MM.1S (cell line): ENCODE measurements at places on chromosomes 1 and 21.

DNA sequence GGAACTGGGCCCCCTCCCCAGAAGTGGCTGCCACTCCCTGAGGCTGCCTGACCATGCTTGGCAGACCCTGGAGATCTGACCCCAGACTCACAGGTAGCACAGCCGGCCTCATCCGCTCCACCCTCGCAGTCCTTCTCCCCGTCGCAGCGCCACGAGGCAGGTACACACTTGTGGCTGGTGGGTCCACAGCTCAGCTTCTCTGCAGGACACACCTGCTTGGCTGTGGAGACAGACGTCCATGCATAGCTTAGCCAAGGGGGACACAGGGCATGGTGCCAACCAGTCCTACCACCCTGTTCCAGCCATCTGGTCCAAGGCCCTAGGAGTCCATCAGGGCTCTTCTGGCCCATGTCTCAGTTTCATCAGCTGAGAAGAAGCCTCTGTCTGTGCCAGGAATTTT lies 42.2 kb upstream of the MAGOH start:
- DNase-seq, result no peak

DNA sequence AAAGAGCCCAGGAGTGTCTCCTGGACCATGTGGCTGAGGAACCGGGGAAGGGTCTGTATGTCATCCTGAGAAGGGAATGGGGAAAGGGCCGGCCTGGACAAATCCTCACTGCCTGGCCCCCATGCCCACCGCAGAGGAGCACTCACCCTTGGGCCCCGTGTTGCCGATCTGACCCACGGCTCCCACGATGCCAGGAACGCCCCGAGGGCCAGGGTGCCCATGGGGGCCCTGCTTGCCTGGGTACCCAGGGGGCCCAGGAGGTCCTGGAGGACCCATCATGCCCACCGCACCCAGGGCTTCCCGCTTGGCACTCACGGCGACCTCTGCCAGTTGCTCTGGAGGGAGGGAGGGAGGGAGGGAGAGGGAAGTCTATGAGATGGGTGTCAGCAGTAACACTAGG lies 14.6 kb downstream of the COL9A2 start:
- DNase-seq, result no peak

DNA sequence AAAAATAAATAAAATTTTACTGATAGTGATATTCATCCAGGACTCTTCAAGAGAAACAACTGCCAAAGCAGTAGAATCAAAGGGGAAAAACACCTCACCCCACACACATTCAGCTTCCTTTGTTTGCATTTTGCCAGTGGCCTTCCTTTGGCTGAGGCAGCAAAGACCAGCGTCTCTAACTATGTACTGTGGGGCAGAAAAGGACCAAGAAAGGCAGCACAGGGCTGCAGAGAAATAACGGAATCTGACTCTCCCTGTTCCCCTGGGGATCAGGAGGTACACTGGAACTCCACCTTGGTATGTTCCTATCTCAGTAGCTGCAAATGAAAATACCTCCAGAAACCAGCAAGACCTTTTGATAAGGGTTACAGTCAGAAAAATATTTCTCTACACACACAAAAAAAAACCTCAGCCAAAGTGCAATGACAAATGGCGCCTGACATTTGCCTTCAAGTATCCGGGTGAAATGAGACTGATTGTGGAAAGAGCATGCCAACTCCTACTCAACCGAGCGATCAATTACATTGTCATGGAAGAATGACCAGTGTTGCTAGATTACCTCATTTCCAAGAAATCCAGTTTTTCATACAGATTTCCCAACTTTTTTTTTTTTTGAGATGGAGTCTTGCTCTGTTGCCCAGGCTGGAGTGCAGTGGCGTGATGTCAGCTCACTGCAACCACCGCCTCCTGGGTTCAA lies 50.9 kb downstream of the TARBP1 start:
- no peak for DNase-seq

DNA sequence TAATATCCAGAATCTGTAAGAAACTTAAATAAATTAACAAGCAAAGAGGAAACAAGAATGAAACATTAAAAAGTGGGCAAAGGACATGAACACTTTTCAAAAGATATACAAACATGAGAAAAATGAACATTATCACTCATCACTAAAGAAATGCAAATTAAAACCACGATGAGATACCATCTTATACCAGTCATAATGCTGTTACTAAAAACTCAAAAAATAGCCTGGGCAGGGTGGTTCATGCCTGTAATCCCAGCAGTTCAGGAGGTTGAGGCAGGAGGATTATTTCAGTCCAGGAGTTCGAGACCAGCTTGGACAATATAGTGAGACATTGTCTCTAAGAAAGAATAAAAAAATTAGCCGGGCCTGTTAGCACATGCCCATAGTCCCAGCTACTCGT lies 6.1 kb downstream of the ZNF124 start:
- no peak for DNase-seq

- no peak for DNase-seq
Observed at GRCh38 chr1:22204057-22204840, 61.4 kb upstream of the WNT4 start.

DNA sequence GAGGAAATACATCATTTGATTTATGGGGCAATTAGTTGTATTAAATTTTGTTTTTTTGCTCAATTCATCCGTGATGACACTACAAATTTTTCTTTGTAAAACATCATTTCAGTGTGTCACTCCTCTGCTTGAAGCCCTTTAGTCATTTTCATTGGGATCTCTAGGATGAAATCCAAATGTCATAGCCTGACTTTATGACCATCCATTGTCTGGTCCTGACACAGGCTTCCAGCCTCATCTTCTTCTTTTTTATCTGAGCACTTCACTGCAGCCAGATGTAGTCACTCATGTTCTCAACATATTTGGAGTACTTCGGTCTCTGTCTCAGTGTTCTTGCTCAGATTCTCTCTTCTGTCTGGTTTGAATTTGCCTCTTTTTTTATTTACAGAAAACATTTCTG lies 173.1 kb downstream of the HMCN1 start:
- no peak for DNase-seq

DNA sequence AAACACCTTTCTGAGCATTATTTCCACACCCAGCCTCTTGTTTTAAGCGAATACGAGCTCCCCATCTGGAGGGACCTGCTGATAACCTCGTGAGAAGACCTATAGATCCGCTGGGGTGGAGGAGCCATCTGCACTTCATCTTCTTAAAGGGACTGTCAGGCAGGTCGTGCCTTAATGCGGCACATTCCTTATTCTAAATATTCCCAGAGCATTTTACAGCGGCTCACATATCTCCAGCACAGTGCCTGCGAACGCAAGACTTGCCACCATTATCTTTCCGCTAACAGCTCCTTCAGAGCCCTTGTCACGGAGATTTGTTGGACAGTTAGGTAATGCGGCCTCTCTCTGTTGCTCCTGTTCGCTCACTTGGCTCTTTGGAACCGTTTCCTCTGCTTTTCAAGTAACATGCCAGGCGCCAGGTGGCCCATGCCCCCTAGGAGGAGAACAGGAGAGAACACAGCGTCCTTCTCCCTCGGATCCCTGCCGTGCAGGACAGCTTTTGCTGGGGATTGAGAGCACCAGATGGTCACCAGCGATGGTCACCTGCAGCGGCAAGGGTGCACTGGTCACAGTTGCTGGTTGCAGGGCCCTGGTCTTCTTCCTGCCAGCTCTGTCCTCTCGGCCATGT lies 162.4 kb downstream of the PGBD5 start:
- no peak for DNase-seq

GRCh38 chr1:9186082-9186859 lies 48.3 kb upstream of the H6PD start:
- no peak for DNase-seq

DNA sequence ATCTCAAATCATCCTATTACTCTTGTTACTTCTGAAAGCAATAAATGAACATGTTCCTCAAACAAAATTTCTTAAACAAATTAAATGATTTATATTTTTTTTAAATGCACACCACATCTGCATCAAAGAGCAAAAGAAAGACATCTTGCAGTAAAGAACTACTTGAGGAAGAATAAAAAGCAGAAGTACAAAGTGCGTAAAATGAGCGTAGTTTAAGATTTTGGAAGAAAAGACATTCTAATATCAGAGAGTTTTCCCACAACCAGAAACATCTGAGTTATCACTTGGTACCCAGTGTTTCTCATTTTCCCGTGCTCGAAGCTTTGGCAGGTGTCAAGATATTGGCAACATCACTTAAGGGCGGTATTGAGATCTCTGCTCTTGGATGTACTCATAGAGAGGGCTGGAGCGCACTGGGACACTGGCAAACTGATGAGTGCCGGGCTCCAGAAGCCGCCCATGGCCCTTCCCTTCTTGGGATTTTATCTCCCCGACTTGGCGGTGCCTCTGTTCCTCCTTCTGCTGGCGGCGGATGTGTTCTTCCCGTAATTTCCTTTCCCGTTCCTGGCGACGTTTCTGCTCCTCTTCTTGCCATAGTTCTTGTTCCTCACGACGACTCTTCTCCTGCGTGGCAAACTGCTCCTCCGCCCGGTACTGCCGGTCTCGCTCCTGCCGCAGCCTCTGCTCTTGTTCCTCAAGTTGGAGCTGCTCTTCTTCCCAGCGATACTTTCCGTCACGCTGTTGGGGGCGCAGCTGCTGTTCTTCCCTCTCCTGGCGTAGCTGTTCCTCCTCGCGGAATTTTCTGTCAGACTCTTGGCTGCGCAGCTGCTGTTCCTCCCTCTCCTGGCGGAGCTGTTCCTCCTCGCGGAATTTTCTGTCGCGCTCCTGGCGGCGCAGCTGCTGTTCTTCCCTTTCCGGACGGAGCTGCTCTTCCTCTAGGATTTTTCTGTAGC lies 7.9 kb downstream of the TCHH start:
- DNase-seq, result no peak

DNA sequence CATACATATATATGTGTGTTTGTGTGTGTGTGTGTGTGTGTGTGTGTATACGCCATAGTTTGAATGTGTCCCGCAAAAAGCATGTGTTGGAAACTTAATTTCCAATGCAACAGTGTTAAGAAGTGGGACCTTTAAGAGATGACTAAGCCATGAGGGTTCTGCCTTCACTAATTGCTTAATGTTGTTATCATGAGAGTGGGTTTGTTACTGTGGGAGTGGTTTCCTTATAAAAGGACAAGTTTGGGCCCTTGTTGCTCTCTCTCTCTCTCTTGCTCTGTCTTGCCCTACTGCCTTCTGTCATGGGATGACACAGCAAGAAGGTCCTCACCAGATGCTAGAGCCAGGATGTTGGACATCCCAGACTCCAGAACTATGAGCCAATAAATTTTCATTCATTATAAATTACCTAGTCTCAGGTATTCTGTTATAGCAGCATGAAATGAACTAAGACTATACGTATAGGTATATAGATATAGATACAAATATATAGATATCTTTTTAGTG lies 103.8 kb upstream of the ZC3H11B start:
- no peak for DNase-seq

DNA sequence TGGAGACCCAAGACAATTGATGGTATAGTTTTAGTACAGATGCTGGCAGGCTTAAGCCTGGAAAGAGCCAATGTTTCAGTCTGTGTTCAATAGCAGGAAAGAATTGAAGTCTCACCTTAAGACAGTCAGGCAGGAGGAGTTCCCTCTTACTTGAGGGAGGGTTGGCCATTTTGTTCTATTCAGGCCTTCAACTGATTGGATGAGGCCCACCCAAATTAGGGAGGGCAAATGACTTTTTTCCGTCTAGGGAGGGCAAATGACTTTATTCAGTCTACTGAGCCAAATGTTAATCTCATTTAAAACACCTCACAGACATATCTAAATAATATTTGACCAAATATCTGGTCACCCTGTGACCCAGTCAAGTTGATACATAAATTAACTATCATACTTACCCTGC lies 31.4 kb upstream of the ELAVL4 start:
- DNase-seq, result no peak

- DNase-seq, result no peak
Observed at GRCh38 chr1:6982860-6983259, 197.6 kb downstream of the CAMTA1 start.

- DNase-seq, result no peak
Observed at GRCh38 chr21:38142224-38142623, 114.6 kb upstream of the KCNJ15 start.

DNA sequence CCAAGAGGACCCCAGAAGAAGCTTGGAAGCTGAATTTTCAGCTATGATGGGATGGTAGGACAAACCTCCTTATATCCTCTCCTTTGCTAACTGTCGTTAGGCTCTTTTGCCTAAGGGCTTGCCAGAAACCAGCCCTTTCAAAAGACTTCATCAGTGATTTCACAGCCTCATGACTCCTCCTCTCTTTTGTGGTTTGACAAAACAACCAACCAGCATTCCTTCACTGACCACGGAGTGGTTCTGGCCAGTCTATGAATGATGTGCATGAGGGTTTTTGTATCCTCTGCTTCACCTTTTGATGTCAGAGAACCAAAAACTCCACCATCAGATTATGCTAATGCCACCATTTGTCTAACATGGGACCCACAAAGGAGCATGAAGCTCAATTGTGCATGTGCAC lies 116.9 kb upstream of the COA6 start:
- DNase-seq, result peak; percentile 58

GRCh38 chr1:187871177-187871845 lies 1042.6 kb downstream of the PLA2G4A start:
- no peak for DNase-seq

DNA sequence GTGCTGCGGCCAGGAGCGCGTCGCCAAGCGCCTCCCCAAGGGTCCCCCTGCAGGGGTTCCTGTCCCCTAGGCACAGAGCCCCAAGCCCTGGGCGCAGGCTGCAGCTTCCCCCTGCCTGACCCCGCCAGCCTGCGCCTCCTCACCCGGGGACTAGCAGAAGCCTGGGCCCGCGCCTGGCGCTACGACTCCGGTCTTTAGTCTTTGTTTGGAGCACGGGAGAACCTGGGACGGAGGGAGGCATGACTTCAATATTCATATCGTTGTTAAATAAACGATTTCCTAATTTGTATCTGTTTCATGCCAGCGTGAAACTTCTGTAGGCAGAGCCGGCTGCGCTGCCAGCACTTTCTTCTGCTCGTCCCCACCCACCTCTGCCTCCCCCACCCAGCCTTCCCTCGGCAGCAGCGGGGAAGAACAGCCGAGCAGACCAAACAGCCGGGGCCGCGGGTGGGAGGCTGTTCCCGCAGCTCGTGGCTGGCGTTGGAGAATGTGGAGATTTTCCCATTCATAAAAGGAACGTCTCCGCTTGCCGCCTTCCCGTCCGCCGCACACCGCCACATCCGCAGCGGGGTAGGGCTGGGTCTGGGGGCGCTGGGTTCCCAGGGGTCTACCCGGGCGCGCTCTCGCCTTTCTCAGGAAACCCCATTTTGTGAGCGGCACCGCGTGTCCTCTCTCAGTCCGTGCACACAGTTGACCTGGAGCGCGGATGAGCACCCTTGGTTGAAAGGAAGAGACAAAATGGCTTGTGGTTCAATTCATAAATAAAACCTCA lies 777 bp upstream of the TRIM67 start:
- DNase-seq, result no peak

DNA sequence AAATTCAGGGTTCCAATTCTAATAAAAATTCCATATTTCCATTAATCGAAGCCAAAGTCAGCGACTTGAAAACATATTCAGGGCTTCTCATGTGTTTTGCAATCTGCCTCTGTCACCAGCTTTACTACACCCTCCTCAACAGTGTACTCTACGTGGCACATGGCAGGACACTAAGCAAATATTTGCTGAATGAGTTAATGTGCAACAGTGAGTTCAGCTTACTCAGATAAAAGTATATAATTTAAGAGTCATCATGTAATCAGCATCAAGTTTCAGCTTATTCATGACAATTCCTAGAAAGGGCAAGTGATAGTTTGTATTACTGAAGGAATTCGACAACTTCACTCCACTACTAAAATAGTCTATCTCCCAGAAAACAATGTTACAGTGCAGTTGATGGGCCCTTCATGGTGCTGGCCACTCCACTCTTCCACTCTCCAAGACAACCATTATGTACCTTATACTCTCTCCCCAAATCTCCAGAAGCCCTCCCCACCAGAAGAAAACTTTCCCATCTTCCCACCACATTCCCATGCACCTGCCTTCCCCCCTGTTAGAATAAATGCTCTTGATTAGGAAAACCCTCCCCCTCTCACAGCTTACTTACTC lies 97.3 kb downstream of the TTLL7 start:
- no peak for DNase-seq
